ENCODE measurements at places on chromosomes 16 and 17.

GRCh38 chr17:44359006-44359405, 4.6 kb downstream of the FAM171A2 start:
- DNase-seq, result no peak

GRCh38 chr16:1890708-1891050, 18.7 kb upstream of the MEIOB start:
- DNase-seq, result no peak

- DNase-seq, result no peak
These were observed 14.6 kb downstream of the DHRS7B start for GRCh38 chr17:21141331-21141730.

DNA sequence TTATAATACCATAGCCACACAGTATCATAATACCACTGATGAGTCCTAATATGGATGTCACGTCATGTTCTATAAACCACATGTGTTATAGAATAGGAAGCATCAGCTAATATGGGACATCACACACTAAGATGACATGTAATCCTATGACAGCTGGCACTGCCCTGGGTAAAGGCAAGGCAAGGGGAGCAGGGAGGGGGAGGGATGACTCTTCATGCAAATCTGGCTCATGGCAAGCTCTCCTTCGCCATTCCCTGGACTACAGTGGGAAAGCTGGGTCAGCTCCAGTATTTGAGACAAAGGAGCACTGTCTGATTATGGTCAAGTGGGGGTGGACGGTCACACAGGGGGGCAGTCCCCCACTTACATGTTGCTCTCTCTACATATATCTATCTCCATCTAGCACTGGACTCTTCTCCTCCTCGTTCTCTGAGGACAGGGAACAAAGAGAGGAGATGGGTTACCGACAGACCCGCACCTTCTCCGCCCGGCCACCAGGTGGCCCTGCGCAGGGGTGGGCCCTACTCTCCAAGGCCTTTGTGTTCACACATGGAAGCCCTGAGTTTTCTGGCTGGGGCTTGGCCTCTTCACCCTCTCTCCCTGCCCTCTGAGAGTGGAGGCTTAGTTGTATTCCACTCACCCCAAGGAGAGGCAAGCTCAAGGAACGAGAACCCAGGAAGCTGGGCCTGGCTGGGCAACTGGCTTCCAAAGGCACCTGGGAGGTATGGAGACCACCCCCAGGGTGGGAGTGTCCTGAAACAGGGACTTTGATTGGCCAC, 23.4 kb upstream of the MPO start:
- DNase-seq, result peak; percentile 36

- DNase-seq, result no peak
These were observed 154.3 kb upstream of the MED13 start for GRCh38 chr17:62219221-62219899.

All from kidney capillary endothelial cell (primary cell).